T-helper 2 cell treated with Interferon-gamma antibody and Interleukin-4, amounts not matched to agents 5 μg/mL and 100 μg/mL, for 36 hours (primary cell): ENCODE measurements at places on chromosomes 3 and 15.

- peaks cover 6% of the 10 kb centered on the region for H3K4me1 ChIP-seq
- no peaks in the 10 kb centered on the region for H3K36me3 ChIP-seq
- DNase-seq = no peak
- peaks cover 3% of the 10 kb centered on the region for H3K27me3 ChIP-seq
- no peak overlapping the region for H3K4me3 ChIP-seq
These were observed 44.0 kb downstream of the MFSD1 start for GRCh38 chr3:158845765-158846350.

DNA sequence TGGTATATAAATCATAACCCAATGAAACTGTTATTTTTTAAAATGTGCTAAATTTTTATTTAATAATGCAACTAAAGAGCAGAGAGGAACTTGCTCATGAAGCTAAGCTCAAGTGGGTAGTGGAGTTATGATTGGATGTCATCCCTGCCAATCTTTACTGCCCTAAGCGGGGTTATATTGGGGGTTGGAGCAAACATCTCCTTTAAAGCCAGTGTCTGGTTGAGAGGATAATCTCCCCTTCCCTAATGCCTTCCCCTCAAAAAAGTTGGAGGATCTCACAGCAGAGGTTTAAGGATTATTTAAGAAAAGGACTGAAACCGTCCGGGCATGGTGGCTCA, 32.1 kb upstream of the CLASP2 start:
- H3K36me3 ChIP-seq = peaks cover 6% of the 10 kb centered on the region
- H3K4me3 ChIP-seq = no peak overlapping the region
- no peaks in the 10 kb centered on the region for H3K27me3 ChIP-seq
- H3K4me1 ChIP-seq = peaks cover 8% of the 10 kb centered on the region
- no peak for DNase-seq

DNA sequence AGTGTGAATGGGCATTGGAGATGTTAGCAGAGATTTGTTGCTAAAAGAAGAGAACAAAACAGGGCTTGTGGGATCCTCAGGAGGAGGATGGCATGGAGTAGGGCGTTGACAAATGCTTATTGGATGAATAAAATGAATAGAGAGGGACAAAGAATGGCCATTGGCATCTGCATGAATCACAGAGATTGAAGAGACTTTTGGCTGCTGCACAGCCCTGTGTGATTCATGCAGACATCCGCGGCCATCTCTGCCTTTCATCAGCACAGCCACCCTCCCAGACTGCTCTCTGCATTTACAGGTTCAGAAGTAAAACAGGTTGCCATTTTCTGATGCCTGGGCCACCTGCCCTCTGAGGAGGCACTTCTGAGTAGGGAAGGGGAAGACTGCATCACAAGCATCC, 397.9 kb downstream of the EPHB1 start:
- DNase-seq = no peak
- no peaks in the 10 kb centered on the region for H3K4me1 ChIP-seq
- H3K36me3 ChIP-seq = no peaks in the 10 kb centered on the region
- no peak overlapping the region for H3K27ac ChIP-seq

- H3K4me3 ChIP-seq = no peak overlapping the region
- H3K27me3 ChIP-seq = peaks cover 7% of the 10 kb centered on the region
- no peak overlapping the region for H3K27ac ChIP-seq
- H3K4me1 ChIP-seq = peaks cover 7% of the 10 kb centered on the region
- H3K36me3 ChIP-seq = peaks cover under 1% of the 10 kb centered on the region
These were observed 285.1 kb upstream of the PROK2 start for GRCh38 chr3:72070005-72070404.

DNA sequence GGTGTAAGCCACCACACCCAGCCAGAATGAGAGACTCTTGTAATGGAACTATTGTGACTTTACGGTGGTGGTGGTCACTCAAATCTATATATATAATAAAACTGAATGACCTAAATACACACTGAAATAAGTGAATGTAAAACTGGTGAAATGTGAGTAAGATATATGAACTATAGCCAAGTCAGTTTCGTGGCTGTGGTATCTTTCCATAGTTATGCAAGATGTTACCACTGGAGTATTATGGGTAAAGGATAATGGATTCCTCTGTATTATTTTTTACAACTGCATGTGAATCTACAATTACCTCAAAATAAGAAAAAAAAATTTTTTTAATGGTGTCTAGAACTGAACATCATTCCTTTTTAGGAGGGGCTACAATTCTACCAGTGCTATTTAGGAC, 21.9 kb downstream of the PIK3CB start:
- H3K4me1 ChIP-seq = peaks cover 20% of the 10 kb centered on the region
- no peak overlapping the region for H3K4me3 ChIP-seq
- no peaks in the 10 kb centered on the region for H3K27me3 ChIP-seq
- no peak for DNase-seq

DNA sequence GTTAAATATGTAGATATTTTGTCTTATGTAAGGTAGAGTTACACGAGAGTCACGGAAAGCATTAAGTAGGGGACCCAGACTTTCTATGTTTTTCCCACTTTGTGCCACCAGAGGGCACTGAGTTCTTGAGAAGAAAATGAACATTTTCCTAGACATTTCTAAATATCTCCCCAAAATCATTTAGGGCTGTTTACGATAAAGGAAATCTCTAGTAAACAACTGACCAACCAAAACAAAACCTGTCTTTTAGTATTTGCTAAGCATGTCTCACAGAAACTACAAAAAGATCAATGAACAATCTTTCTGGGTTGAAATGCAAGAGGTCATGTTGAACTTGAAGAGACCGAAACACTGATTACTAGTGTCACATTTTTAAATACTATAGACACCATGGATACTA, 16.1 kb downstream of the POU1F1 start:
- peaks cover 8% of the 10 kb centered on the region for H3K27me3 ChIP-seq
- H3K4me1 ChIP-seq = peaks cover 8% of the 10 kb centered on the region
- no peak overlapping the region for H3K4me3 ChIP-seq
- DNase-seq = no peak
- H3K27ac ChIP-seq = no peak overlapping the region

DNA sequence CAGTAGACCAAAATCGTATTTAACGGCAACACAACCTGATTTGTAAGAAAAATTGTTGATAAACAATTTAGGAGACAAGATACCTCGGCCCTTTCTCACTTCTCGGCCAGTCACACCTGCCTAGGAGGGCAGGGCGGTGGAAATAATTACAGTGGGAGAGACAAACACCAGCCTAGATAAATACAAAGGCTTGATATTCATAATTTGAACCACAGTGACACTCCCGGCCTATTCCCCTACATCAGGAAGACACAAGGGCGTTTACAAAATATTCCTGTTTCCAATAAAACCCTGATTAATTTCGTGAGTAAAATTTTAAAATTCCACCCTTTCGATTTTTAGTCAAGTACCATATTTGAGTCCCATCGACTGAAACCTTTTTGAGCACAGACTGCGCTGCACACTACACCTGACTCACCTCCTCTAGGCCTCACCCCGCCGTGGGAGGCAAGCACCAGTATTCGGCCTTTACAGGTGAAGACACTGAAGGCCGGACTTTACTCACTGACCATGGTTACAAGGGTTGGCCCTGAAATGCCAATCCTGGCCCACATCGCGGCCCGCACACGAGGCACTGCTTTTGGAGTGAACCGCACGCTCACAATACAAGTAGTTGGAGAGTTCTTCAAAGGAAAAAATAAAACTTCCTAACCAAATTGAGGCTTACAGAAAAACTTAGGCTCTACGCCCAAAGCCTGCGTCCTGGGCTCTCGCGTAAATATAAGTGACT, 794 bp downstream of the ARPP19 start:
- peak overlapping the region; percentile 90 for H3K4me3 ChIP-seq
- peaks cover 33% of the 10 kb centered on the region for H3K4me1 ChIP-seq
- H3K27me3 ChIP-seq = no peaks in the 10 kb centered on the region

DNA sequence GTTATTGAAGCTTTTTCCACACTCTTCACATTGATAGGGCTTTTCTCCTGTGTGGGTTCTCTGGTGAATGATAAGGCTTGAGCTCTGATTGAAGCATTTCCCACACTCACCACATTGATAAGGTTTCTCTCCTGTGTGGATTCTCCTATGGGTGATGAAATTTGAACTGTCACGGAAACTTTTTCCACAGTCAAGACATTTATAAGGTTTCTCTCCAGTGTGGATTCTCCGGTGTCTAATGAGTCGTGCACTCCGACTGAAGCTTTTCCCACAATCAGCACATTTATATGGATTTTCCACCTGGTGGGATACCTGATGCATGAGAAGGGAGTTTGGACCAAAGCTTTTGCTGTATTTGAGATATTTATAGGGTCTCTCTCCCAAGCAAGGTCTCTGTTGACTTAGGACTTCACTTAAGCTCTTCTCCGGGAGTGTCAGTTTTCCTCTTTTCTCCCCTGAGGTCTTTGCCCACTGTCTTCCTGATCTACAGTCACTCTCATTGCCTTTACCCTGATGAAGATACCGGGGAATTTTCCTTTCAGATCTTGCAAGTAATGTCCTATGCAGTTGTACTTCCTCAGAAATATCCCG, 9.4 kb downstream of the ZSCAN29 start:
- no peaks in the 10 kb centered on the region for H3K27me3 ChIP-seq
- DNase-seq = no peak
- H3K4me1 ChIP-seq = peaks cover 4% of the 10 kb centered on the region
- H3K36me3 ChIP-seq = peaks cover 89% of the 10 kb centered on the region

GRCh38 chr15:64235552-64235951, 72.7 kb upstream of the PPIB start:
- H3K4me1 ChIP-seq = peaks cover 20% of the 10 kb centered on the region
- DNase-seq = no peak
- H3K27ac ChIP-seq = no peak overlapping the region
- H3K4me3 ChIP-seq = no peak overlapping the region
- H3K36me3 ChIP-seq = peaks cover 10% of the 10 kb centered on the region

GRCh38 chr3:141894524-141895176, 18.2 kb downstream of the ATP1B3 start:
- no peak for DNase-seq
- H3K36me3 ChIP-seq = peaks cover 37% of the 10 kb centered on the region
- no peaks in the 10 kb centered on the region for H3K27me3 ChIP-seq
- peaks cover 21% of the 10 kb centered on the region for H3K4me1 ChIP-seq
- no peak overlapping the region for H3K4me3 ChIP-seq

GRCh38 chr15:39909007-39909406, 11.1 kb downstream of the GPR176 start:
- no peak for DNase-seq
- H3K4me3 ChIP-seq = no peak overlapping the region
- H3K4me1 ChIP-seq = no peaks in the 10 kb centered on the region
- no peaks in the 10 kb centered on the region for H3K36me3 ChIP-seq

GRCh38 chr15:51253366-51253765, 85.0 kb downstream of the CYP19A1 start:
- DNase-seq = no peak
- peaks cover 8% of the 10 kb centered on the region for H3K27me3 ChIP-seq
- H3K4me3 ChIP-seq = no peak overlapping the region
- H3K4me1 ChIP-seq = no peaks in the 10 kb centered on the region
- no peak overlapping the region for H3K27ac ChIP-seq

GRCh38 chr3:101273608-101274007, 46.8 kb downstream of the IMPG2 start:
- H3K4me3 ChIP-seq = no peak overlapping the region
- peaks cover 2% of the 10 kb centered on the region for H3K36me3 ChIP-seq
- DNase-seq = no peak
- H3K4me1 ChIP-seq = no peaks in the 10 kb centered on the region

DNA sequence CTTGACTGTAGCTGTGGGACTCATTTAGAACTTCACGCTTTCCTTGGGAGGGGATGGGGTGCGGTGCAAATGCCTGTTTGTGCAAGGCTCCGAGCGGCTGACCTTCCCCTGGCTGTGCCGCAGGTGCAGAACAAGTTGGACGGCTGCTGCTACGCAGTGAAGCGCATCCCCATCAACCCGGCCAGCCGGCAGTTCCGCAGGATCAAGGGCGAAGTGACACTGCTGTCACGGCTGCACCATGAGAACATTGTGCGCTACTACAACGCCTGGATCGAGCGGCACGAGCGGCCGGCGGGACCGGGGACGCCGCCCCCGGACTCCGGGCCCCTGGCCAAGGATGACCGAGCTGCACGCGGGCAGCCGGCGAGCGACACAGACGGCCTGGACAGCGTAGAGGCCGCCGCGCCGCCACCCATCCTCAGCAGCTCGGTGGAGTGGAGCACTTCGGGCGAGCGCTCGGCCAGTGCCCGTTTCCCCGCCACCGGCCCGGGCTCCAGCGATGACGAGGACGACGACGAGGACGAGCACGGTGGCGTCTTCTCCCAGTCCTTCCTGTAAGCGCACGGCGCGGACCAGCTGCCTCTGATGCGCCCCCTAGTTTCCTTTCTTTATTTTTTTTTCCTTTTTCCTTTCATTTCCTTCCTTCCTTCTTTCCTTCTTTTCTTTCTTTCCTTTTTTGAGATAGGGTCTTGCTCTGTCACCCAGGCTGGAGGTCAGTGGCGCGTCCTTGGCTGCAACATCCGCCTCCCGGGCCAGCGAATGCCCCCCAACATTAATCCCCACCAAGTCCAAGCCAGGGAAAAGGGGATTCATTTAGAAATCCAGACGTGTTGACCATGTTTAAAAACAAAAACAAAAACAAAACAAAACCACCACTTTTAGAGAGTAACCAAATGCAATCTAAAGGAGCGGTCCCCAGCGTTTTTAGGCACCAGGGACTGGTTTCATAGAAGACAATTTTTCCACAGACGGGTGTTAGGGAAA, 42.7 kb downstream of the EIF2AK4 start:
- H3K36me3 ChIP-seq = peaks cover 25% of the 10 kb centered on the region
- DNase-seq = no peak
- no peak overlapping the region for H3K4me3 ChIP-seq
- no peaks in the 10 kb centered on the region for H3K4me1 ChIP-seq

DNA sequence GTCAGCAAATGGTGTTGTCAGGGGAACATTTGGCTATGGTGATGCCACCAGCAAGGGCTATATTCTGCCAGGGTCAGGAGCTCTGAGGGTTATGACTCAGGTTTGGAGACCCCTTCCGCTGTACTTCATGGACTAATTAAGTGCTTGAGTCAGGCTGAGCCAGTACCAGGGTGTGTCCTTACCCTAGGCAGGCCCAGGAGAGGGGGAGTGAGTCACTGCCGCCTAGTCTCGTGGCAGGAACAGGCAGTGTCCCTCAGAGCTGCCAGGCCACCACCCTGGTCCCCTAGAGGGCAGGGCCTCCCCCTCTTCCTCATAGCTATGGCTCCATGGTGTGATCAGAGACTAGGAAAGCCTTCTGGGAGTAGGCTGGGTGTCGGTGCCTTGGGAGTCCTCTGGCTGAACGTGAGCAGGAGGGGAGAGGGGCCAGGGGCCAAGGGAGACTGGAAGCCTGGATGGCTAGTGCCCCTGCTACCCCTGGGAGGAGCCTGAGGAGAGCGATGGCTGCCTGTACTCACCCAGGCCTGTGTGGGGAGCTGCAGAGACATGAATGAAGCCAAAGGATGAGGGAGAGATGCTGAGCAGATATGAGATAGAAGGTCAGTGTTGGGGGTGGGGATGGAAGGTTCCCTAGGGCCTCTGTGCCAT, 10.6 kb downstream of the MAPKAPK3 start:
- DNase-seq = no peak
- H3K36me3 ChIP-seq = peaks cover 61% of the 10 kb centered on the region
- H3K27me3 ChIP-seq = no peaks in the 10 kb centered on the region
- H3K4me1 ChIP-seq = peaks cover 82% of the 10 kb centered on the region

DNA sequence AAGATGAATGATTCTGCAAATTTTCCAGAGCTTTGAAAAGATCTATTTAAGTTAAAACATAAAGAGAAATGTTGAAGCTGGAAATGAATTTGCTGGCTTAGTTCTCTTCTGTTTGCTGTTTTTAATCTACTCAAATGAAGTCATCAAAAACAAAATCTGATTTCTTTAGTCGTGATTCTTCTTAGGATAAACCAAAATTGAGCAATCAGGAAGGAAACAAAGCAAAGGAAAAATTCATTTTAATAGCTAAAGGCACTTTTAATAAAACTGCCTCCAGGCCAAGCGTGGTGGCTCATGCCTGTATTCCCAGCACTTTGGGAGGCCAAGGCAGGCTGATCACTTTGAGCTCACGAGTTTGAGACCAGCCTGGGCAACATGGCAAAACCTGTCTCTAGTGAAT, 91.2 kb downstream of the DUT start:
- H3K4me3 ChIP-seq = no peak overlapping the region
- no peaks in the 10 kb centered on the region for H3K36me3 ChIP-seq
- DNase-seq = no peak
- no peak overlapping the region for H3K27ac ChIP-seq
- peaks cover 2% of the 10 kb centered on the region for H3K4me1 ChIP-seq
- H3K27me3 ChIP-seq = no peaks in the 10 kb centered on the region
